ENCODE measurements at places on chromosomes 5 and 9.

GRCh38 chr9:112493393-112494137 lies 6.9 kb downstream of the KIAA1958 start:
- DNase-seq = no peak

DNA sequence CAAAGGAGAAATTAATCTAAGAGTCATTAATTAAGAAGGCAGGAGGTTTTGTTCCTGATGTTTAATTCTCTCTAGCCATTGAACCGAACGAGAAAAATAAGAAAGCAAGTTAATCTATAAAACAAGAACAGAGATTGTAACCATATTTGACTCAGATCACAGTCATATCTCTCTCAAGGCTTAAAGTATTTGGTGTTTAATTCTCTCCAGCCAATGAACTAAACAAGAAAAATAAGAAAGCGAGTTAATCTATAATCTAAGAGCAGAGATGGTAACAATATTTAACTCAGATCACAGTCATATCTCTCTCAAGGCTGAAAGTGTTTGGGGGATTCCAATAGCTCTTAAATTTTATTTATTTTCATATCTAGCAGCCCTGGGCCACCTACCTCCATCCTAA lies 74.4 kb upstream of the SHISAL2B start:
- DNase-seq = no peak

DNA sequence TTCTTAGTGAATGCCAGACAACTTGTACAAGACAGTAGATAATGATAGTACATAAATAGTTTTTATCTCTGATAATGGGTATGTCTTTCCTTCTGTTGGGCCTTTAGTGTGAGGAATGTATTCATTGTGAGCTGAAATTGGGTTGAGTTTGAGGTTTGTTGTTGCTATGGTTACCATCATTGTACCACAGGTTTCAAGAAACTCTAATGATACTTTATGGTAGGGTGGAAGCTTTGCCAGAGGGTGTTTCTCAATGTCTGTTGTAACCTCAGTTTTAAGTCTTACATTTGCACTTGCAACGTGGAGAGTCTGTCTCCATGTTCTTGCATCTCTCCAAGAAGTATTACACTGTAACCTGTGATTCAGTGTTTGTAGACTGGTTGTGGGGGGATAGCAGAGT lies 1550.1 kb downstream of the MAT2B start:
- DNase-seq = no peak

- no peak for DNase-seq
Observed at GRCh38 chr5:110201791-110202190, 512.1 kb downstream of the MAN2A1 start.

- peak; percentile 80 for DNase-seq
Observed at GRCh38 chr9:2126331-2126803, 111.2 kb downstream of the SMARCA2 start.

DNA sequence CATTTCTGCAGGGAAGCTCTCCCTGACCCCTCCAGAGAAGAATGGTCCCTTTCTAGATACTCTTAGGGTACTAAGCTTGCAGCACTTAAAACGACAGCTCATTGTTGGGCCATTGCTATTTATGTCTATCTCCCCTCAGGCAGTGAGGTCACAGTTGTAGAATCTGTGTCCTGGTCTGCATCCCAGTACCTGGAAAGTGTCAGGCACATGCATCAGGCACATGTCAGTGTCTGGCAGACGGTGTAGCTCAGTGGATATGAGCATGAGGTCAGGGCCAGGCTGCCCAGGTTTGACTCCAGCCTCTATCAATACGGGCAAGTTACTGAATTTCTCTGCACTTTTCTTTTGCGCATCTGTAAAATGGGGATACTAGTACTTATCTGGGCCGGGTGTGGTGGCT lies 22.2 kb upstream of the EEIG1 start:
- DNase-seq = no peak

GRCh38 chr5:77957516-77957915 lies 181.4 kb upstream of the TBCA start:
- no peak for DNase-seq

GRCh38 chr9:101311758-101312420 lies 72.9 kb downstream of the BAAT start:
- no peak for DNase-seq

DNA sequence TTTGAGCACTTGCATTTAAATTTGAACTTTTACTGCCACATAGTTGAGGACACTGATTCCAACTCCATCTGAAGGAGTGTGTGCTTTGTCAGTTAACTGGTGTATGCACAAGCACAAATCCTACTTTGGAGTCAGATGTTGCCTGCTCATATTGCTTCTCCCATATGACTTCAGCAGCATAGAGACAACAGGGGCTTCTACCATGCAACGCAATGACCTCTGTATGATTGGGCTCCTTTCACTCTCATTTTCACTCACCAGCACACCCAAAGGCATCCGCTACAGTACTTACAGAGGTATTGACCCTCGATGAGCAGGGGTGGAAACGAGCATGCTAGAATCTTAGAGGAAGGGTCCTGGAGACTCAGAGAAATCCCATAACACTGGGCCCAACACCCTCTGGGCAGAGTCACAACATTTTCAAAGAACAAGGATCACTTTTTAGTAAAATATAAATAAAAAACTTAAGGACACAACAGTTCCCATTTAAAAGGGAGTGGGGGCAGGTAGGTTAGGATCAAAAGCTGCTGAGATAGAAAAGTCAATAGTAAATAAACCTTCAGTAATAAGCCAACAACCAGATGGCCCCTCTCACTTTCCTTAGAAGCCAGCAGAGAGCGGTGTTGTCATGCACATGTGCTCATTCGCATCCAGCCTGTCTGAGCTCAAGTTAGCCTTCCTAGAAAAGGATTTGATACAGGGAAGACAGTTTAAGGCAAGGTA lies 203.8 kb downstream of the SNCAIP start:
- peak; percentile 63 for DNase-seq

DNA sequence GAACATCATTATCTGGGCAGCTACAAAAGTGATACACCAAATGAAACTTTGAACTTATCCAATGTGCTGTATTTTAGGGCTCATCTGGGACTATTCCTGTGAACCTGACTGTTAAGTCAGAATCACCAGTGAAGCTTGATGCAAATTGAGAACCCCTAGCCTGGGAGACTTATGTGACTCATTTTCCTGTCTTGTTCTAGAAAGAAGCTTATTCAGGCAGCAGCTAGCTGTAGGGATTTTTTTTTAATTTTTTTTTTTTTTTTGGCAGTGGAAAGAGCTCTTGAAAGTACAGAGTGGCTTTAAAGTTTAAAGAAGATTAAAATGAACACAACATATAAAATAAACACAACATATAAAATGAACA lies 81.1 kb upstream of the TNFAIP8 start:
- no peak for DNase-seq

DNA sequence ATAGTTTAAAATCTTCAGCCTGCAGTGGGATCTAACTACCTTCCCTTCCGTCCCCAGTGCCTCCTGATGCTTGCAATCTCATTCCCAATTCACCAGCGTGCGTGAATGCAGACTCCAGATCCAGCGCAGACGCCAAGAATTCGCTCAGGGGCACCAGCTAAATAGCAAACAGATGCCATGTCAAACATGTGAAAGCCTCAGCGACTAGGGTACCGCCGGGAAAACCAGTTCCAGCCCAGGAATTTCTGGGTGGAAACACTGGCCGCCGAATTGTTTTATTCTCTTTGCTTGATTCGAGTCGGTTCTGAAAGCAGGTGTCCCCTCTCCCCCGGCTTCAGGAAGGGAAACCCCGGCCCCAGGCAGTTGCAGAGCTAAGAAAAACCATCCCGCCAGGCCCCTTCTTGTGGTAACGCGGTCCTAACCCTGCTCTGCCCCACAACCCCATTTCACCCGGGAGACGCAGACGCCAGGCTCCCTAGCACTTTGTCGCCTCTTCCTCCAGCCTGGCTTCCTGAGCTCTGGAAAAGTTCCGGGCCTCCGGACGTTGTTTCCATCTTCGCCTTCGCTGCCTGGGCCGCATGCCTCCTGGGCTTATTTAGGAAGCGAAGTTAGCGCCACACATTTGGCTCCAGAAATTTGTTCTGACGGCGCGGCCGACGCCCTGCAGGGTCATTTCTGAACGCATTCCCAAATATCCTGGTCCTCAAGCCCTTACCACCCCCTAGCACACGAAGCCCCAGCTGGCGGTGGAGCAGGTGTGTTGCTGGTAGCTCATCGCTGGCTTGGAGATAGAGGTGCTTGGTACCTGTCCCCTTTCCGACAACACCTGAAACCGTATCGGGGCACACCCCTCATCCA lies 665 bp upstream of the LVRN start:
- DNase-seq = peak; percentile 44

DNA sequence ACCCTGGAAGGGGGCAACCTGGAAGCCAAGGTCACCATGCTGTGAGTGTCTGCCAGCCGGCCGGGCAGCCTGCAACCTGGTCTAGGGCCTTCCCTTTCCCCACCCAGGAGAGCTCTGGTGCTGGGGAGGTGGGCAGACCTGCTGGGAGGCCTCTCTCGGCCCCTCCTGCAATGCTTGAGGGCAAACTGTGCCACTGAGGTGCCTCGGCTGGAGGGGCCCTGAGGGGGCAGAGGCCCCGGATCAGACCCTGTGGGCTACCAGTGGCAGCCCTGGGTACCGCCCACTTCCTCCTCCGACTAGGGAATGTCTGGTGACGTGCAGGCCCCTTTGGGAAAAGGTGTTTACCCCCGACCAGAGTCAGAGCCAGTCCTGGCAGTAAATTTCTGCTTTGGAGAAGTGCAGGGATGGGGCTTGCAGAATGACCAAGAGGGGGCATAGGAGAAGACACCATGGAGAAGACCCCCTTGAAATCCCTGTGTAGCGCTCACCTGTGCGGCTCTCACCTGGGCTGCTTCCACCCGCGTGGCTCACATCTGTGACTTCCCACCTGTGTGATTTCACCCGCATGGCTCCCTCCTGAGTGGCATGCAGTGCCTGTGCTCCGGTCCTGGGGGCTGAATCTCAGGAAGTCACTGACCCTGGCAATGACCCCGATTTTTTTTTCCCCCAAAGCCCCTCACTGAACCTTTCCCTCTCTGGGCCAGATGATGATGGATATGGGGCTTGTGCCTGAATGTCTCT lies 1.1 kb downstream of the LCN1 start:
- no peak for DNase-seq

- no peak for DNase-seq
Observed at GRCh38 chr9:115988701-115989100, 164.9 kb upstream of the PAPPA start.

DNA sequence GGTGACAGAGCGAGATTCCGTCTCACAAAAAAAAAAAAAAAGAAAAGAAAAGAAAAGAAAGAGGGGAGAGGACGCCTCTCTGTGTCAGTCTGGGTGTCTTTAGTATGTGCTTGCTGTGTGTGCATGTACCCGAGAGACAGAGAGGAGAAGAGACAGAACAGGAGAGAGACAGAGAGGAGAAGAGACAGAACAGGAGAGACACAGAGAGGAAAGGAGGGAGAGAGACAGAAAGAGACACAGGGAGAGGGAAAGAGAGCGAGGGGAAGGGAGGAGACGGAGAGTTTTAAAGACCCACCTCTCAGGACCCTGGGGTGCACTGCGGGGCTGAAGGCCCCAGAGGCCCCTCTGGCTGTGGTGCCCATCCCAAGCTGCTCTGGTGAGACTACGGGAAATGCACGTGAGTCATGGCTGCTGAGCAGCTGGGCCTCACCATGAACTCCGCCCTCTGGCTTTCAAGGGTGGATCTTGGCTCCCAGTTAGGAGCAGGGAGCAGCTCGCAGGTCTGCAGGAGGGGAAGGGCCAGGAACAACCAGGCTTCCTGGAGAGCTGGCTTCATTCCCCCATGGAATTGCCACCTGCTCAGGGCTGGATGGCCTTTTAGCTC lies 7.9 kb downstream of the SLC6A3 start:
- peak; percentile 17 for DNase-seq

- DNase-seq = no peak
Observed at GRCh38 chr9:125649315-125649714, 57.7 kb downstream of the MAPKAP1 start.

DNA sequence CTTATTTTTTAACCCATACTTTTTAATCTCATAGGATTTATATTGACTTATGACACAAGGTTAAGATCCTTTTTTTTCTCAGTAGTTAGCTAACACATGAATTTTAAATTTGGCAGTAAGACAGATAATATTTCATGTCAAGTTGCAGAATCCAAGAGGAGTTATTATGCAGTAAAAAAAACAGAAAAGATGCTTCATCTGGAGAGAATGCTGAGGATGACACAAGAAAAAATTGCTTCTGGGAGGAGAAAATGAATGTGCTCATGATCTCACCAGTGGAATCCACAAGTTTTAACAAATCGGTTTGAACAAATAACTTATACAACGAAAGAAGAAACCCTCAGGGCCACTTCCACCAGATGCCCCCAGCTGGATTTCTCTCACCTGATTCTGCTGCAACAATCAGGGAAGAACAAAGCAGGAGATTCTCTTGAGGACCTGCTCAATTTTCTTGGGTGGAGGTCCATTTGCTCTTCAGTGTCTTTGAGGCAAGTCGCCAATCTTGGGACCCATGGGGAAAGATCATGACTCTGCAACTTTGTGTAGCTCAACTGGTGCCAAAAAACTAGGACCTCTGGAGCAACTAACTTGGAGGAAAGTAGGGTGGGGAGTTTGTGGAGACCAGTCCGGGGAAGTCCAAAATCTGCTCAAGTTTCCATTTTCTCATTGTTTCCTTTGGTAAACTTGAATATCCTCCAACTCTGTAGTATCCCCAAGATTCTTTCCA lies 50.5 kb upstream of the TNFSF15 start:
- no peak for DNase-seq

- DNase-seq = peak; percentile 86
Observed at GRCh38 chr5:39547553-39548154, 122.9 kb upstream of the DAB2 start.

DNA sequence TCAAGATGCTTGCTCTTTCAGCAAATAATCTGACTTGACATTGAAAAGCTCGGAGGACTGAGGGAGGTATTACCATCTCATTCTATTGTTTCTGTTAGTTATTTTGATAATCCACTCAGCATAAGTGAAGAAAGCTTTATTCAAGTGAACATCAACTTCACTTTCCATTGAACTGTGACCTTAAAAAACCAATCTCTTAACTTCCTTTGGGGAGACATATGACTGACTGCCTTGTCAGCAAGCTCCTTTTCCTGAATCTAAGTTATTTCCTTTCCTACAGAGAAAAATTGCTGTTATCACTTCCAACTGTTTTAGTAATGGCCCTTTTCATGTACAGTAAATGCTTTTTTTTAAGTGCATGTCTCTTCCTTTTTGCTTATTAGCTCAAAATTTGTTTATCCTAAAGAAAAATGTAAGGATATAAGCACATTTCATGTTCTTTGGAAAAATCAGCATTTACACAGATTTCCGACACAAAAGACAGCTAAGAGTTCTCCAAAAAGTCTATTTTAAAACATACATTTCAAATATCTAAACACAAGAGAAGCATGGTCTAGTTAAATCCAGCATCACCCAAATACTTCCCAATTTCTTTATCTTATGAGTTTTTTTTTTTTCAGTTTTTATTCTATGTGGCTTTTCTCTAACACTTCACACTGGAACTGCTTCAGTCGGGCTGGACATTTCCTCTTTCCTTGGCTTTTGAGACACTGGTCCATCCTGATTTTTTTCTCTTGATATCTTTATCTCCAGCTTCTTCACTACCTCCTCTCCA lies 117.9 kb upstream of the DAB2 start:
- no peak for DNase-seq

DNA sequence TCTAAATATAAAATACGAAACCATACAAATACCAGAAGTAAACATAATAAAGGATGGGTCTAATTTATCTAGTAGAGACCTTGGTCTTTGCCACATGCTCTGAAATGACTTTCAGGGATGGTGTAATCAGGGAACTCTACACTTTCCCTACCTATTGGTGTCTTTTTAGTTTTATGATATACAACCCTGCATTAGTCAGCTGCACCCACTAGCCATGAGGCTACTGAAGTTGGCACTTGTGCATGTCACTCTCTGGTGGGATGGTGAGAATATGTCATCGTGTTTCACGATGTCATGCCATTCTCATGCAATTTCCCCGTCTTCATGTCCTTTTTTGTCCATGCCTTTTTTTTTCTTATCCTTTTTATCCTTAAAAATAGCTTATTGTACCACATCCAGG lies 234.9 kb upstream of the ACTBL2 start:
- no peak for DNase-seq
